ENCODE measurements at places on chromosomes 1 and 21.

- no peak for DNase-seq
Measured at GRCh38 chr1:15685820-15686219, 1.7 kb downstream of the PLEKHM2 start.

DNA sequence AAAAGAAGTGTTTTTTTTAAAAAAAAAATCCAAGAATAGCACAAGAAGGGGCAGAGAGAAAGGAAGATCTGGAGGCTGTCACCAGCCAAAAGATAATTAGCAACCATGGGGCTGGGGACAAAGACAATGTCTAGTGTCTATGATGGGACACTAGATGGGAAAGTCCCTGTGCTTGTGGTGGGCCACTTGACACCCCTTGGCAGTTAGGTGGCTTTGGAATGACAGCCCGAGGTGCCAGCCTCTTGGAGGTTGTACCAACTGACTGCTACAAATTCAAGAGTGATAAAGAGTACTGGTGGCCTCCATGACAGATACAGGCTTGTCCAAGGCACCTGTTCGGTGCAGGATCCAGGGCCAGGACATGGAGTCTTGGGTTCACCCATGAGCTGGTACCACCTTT is 21.6 kb downstream of the ATP2B4 start:
- DNase-seq, result no peak

DNA sequence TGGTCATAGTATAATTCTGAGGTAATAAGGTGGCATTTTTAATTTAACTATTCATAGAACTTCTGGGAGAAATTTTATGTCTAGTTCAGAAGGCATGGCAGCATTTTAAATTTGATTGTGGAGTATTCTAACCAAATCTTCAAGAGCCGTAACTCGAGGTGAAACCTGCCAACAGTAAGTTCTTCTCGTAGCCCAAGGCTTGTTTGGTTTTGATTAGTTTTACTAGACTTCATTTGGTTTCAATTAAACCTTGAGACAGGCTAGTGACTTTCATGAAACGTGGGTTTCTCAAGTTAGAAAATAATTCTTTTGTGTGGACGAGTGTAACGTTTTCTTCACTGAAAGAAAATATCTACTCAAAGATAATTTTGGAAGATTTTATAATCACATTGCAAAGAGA is 395.5 kb downstream of the USP25 start:
- DNase-seq, result no peak

GRCh38 chr1:114003431-114003830 is 24.2 kb downstream of the OLFML3 start:
- no peak for DNase-seq

DNA sequence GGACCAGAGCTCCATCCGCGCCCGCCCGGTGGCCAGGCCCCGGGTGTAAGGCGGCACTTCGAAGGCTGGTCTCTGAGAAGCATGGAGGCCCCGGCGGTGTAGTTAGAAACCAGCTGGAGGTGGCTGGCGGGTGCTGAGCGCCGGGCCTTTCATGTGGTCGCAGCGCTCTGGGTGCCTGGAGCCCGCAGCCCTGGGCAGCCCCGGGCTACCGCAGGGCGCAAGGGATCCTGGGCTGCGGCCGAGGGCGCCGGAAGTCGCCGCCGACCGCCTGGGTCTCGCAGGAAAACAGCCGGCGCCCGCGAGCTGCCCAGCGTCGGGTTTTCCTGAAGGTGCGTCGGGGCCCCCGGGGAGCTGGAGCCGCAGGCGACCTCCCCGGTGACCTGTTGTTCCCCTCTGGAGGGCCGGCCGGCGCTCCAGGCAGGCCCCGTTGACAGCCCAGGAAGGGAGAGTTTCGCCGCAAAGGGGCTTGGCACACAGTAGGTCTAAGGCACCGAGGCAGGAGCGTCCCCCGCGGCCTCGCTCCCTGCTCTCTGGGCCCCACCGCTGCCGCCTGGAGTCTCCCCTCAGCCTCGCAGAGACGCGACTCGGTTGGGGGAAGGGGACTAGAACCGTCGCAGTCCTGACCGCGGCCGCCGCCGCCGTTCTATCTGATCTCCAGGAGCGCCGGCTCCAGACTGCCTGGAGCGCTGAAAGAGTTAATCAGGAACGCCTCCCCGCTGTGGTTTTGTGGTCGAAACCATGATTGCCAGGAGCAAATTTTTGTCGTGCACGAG is 2.7 kb downstream of the GRHL3 start:
- no peak for DNase-seq

GRCh38 chr1:112997781-112998180 is 41.8 kb upstream of the SLC16A1 start:
- no peak for DNase-seq

GRCh38 chr1:228376262-228376628 is 30.4 kb downstream of the TRIM11 start:
- DNase-seq, result no peak

DNA sequence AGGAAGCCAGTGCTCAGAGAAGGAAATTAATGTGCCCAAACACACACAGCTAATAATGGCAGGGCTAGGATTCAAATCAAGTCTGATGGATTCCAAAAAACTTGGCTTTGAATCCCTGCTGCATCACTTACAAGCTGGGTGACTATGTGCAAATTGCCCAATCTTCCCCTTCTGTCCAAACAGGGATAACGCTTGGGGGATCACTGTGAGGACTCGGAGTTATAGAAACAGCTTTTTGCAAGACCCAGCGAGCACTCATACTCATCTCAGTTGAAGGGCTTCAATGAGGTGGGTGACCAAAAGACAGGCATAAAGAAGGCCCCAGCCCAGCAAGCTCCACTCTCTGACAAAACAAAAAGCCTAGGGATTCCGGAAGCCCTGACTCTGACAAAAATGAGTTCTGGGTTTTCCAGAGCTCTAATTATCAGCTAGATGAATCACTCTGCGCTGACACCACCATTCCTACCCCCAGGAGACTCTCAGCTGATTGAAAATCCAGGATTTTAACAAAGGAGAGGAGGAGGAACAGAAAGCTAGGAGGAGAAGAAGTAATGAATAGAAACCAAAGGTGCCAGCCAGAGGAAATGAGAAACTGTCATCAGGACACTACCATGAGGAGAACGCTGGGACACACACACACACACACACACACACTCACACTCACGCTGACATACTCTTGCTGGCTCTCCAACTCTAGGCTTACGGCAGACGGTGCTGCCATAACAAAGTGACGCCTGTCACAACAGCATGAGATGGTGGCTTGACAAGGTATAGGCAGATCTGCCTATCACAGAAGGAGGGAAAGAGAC is 1.6 kb upstream of the STK40 start:
- no peak for DNase-seq

DNA sequence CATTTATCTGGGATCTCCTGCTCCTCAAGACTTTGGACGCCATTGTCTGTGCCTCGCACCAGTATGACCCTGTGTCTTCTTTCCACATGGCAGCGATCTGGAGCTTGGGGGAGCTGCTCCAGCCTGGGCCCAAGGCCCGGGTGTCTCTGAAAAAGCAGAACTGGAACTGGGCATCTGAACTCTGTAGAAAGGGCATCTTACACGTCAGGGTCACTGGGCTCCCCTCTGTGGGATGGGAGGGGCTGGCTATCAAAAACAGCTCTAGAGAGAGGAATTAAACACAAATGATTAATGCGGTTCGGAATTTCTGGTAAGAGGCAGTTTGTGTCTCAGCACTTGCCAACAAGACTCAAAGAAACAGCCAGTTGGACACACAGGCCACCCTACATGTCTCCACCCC is 16.1 kb downstream of the FCRL1 start:
- DNase-seq, result no peak

- no peak for DNase-seq
Measured at GRCh38 chr1:154353966-154354365, 28.6 kb downstream of the ATP8B2 start.

DNA sequence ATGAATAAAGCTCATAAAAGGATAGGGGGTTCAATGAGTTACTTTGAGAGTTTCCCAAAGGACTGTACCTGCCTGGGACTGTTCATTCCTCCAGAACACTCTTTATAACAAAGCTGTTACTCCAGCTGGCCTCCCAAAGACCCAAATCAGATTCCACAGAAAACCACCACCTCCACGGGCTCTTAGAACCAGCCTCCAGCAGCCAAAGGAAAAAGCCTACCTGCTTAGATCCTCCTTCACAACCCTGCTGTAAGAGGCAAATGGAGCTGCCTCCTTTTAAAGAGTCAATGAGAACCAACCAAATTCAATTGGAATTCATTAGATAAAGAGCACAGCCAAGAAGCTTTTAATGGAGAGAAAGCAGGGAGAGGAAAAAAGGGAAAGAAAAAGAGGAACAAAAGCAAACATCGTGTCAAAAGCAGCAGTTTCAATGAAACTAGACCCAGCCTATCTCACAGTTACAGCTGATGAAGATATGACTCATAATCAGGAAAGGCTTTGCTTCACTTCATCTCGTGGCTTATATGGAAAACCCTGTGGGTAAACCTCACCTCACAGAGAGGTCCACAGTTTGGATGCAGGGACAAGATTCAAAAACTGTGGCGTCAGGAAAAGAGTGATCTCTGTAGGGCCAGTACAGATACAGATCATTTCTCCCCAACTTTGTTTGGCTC is 27.8 kb upstream of the FMO4 start:
- DNase-seq, result no peak

DNA sequence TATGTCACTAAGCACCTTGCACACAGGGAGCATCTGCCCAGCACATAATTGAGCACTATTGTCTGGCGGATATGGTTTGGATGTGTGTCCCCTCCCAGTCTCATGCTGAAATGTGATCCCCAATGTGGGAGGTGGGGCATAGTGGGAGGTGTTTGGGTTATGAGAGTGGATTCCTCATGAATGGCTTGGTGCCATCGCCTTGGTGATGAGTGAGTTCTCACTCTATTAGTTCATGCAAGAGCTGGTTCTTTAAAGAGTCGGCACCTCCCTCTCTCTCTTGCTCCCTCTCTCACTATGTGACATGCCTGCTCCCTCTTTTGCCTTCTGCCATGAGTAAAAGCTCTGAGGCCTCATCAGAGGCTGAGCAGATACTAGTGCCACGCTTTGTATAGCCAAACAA is 9.5 kb downstream of the CTSK start:
- DNase-seq, result no peak

GRCh38 chr1:242017580-242018233 is 18.8 kb upstream of the MAP1LC3C start:
- DNase-seq, result no peak

DNA sequence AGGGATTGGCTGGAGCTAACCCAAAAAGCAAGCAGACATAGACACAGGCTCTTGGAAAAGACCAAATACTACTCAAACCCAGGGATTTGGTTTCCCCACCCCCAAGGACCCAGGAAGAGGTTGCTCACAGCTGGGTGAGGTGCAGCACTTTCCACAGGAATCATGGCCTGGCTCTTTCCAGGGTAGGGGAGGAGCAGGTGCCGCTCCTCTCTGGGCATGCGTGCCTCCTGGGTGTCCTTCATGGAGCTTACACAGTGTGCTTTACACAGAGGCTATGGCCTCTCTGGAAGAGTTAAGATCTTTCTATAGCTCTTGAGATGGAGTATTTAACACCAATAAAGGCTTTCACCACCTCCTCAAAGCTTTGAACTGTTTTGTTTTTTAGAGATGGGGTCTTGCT is 88.3 kb downstream of the CD58 start:
- DNase-seq, result no peak

DNA sequence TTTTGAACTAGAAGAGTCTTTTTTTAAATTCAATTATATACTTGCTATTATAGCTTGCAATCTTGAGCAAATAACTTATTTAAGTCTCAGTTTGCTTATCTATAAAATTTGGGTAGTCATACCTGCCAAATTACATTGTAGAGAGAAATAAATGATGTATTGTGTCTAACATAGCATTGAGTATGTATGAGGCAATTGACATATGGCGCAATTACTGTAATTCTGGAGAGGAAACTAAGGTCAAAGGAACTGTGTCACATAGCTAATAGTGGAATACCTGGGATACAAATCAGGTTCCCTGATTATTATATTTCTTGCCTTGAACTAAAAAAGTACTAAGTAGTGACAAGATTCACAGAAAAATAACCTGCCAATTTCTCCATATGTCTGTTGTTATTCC is 302.5 kb downstream of the PDE4B start:
- no peak for DNase-seq

GRCh38 chr21:45306832-45307571 is 19.3 kb upstream of the POFUT2 start:
- DNase-seq, result no peak

DNA sequence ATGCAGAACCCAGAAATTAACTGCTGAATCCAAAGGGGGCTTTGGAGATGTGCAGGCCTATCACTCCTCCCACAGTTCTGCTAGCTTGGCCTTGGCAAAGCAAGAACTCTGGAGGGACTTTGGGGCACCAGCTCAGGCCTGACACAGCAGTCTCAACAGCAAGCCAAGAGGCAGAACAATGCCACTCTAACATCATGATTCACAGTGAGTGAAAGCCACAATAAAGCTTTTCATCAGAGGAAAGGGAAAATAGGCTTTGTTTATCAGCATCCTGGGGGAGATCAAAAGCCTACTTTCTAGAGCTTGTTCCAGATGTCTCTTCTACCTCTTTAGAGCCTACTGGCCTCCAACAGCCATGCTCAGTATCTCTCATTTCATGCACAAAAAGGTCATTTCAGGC is 283.4 kb downstream of the KCNH1 start:
- no peak for DNase-seq

GRCh38 chr1:113207019-113207418 is 134.0 kb downstream of the LRIG2 start:
- no peak for DNase-seq

GRCh38 chr1:179080866-179081686 is 794 bp upstream of the TOR3A start:
- DNase-seq, result no peak

GRCh38 chr1:156961709-156962108 is 41.3 kb downstream of the LRRC71 start:
- DNase-seq, result no peak

GRCh38 chr1:43285269-43285990 is at the start of gene C1orf210:
Gene C1orf210, minus strand, starts transcription at chr1:43285581. Its CDS starts 2,311 bp downstream, at chr1:43283270.
- no peak for DNase-seq

- no peak for DNase-seq
Measured at GRCh38 chr1:90707363-90707710, 9.8 kb downstream of the BARHL2 start.

- DNase-seq, result no peak
Measured at GRCh38 chr1:82387012-82387366, 586.3 kb downstream of the ADGRL2 start.

DNA sequence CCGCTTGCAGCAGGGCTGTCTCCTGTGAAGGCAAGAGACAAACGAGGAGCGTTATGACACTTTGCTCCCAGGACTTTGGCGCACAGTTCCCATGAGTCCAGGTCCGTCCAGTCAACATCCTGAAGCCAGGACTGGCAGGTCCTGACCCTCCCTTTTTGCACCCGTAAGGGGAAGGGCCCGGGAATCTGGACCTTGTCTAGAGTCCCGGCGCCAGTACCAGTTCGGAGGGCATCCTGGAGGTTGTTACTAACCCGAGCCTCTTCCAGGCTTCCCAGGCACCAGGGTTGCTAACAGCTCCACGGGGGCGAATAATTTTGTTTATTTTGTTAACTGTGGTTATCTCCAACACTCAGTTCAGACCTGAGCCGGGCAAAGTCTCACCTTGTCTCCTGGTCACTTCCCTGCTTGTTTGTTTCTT is 682 bp upstream of the RWDD3 start:
- no peak for DNase-seq

- no peak for DNase-seq
Measured at GRCh38 chr21:46051821-46052675, 45.9 kb upstream of the COL6A2 start.
